ENCODE measurements at places on chromosomes 5 and 9. TPM values are rescaled to one million over a fixed set of nuclear protein-coding genes. Genes with fewer than 3 reads are reported as not detected.

DNA sequence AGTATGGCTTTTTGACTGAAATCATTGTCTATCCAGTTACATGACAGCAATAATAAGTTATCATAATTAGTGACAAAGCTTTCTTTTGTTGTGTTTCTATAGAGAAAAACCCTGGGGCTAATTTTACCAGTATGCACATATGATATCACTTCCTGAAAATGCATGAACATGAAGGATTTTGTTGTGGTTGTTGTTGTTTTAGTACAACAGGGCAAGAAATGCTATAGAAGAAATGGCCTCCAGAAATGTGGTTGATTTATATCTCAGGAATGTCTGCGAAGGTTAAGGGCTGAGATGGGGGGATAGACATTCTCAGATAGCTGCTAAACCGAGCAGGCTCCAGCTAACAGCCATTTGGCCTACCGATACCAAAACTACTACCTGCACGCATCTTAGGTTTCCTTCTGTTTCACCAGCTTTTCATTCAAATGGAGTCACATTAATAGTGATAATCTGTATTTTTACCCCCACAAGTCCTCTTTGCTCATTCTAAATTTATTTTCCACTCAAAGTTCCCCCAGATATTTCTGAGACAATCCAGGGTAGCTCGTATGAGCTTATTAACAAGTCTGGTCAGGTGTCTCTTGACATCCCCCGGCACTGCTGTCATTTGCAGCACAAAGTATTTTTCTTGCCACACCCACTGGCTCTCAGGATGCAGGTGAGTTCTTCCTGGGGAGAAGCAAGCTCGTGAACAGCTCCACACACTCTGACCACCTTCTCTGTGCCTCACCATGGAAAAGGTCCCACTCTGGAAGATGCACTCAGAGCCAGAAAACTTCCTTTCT is 232.4 kb upstream of the GAS1 start:
- no peak for DNase-seq

- DNase-seq: no peak
These were observed 11.7 kb downstream of the CER1 start for GRCh38 chr9:14710804-14711203.

The ZBED3 gene
- polyA plus RNA-seq: 5.2 TPM

The SLC22A4 gene
- 0.25 TPM for polyA plus RNA-seq

All from liver (tissue), 10 donors.